ENCODE measurements at places on chromosomes 5 and 9. TPM values are rescaled to one million over a fixed set of nuclear protein-coding genes. Genes with fewer than 3 reads are reported as not detected.

Gene TNC
- total RNA-seq, result 93.6 TPM

Gene SLC1A1
- total RNA-seq, result 28.7 TPM

Gene PARP8
- total RNA-seq, result 11.9 TPM

Gene PHF24
- total RNA-seq, result not detected

Gene GARIN3
- total RNA-seq, result not detected

All from subcutaneous preadipocyte (primary cell).